Esophagus squamous epithelium (tissue), 5 donors: ENCODE measurements at places on chromosomes 16 and 17.

- DNase-seq, result no peak
These were observed 16.9 kb downstream of the GPRC5C start for GRCh38 chr17:74448756-74449155.

- no peak for DNase-seq
These were observed 4.0 kb downstream of the GSDMA start for GRCh38 chr17:39966771-39967170.

GRCh38 chr16:56726283-56726682 lies 3.6 kb upstream of the NUP93 start:
- no peak for DNase-seq

DNA sequence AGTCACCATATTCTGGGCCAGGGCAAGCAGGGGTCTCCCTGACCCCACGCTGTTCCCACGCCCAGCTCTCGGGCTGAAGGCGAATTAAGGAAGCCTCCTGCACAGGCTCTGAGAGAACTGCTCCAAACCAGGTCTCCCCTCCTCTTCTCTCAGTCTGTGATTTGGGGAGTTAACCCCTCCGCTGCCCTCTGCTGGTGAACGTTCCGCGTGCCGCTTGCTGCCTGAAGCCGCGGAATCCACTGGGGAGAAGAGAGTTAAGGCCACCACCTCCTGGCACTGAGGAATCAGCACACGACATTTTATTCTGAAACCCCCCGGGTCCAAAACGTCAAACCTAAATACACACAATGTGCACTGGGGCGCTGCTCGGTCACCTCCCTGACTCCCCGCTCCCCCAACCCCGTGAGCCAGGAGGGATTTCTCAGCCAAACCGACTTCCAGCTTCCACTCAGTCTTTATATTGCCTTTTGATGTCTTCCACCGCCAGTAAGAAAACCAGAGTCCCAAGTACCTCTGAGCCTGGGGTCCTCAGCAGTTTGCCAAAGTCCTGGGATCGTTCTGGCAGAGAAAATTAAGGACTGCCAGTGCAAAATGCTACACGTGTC lies 54.4 kb upstream of the RCVRN start:
- DNase-seq, result no peak

- no peak for DNase-seq
These were observed 434 bp downstream of the CEMP1 start for GRCh38 chr16:2530629-2531318.

GRCh38 chr17:50171371-50172071 lies 5.7 kb downstream of the SGCA start:
- DNase-seq, result no peak

DNA sequence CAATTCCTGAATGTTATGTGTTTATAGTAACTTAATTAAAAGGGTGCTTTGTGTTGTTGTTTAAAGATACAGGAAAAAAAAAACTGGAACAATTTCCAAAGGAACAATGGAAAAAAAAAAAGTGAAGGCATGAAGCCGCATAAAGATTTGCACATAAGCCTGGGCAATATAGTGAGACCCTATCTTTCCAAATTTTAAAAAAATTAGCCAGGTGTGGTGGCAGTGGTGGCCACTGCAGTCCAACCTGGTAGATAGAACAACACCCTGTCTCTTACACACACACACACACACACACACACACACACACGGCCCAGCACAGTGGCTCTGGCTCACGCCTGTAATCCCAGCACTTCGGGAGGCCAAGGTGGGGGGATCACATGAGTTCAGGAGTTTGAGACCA lies 21.9 kb downstream of the GJC1 start:
- DNase-seq, result no peak
